ENCODE measurements at places on chromosomes 3 and 15.

DNA sequence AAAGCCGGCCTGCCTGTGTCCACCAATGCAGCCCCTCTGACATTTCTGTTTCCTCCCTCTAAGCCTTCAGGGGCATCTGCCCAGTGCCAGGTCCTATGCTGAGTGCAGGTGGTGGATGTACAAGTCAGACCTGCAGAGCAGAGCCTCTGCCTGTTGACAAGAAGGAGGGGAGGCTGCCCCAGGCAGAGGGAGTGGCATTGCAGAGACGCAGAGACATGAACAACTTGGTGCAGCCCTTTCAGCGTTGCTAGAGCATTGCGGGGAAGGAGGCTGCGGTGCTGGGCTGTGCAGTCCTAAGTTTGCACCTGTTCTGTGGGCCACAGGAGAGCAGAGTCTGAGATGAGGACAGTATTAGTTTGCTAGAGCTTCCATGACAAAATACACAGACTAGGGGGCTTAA lies 65.2 kb downstream of the LSM3 start:
- DNase-seq: no peak

- DNase-seq: no peak
Observed at GRCh38 chr3:107221856-107222255, 155.4 kb upstream of the CCDC54 start.

GRCh38 chr15:89356634-89357298 lies 22.1 kb upstream of the POLG start:
- DNase-seq: peak; percentile 33

DNA sequence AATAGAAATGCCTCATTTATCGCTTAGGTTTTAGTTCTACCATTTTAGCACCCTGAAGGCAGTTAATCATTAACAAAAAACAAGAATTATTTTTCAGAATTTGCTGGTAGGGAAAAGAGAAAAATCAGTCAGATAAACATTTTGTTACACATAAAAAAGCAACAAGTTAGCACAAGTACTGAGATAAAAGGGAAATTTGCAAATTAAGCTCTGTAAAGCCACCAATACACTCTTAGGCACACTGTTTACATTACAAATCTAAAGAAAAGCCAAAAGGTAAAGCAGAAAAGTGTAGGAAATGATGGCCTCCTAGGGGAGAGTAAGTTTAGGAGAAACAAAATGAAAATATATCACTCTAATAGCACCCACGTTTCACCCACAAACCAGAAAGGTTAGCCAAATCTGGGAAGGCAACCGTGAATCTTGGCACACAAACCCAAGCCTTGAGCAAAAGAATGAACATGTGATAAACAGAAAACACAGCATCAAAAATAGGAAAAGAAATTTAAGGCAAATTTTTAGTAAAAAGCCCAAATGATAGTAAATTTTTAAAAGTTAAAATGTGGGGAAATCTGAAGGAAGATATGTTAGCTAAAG lies 1.6 kb upstream of the SATB1 start:
- no peak for DNase-seq

DNA sequence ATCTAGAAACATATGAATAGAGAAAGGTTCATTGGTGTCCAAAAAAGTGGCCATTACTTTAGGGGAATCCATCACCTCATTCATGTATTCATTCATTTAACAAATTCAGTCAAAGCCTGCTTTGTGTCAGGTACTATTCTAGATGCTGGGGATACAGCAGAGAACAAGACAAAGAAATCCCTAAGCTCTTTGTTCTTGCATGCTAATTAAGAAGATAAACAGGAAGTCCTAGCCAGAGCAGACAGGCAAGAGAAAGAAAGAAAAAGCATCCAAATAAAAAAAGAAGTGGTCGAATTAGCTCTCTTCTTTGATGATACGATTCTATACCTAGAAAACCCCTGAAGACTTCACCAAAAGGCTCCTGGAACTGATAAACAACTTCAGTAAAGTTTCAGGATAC lies 12.4 kb upstream of the ZMAT3 start:
- no peak for DNase-seq

GRCh38 chr15:75672646-75673425 lies 25.1 kb downstream of the SNX33 start:
- DNase-seq: peak; percentile 84

GRCh38 chr3:9944271-9944670 lies 7.9 kb downstream of the PRRT3 start:
- DNase-seq: no peak

- DNase-seq: no peak
Observed at GRCh38 chr3:178041931-178042330, 494.3 kb upstream of the KCNMB2 start.

DNA sequence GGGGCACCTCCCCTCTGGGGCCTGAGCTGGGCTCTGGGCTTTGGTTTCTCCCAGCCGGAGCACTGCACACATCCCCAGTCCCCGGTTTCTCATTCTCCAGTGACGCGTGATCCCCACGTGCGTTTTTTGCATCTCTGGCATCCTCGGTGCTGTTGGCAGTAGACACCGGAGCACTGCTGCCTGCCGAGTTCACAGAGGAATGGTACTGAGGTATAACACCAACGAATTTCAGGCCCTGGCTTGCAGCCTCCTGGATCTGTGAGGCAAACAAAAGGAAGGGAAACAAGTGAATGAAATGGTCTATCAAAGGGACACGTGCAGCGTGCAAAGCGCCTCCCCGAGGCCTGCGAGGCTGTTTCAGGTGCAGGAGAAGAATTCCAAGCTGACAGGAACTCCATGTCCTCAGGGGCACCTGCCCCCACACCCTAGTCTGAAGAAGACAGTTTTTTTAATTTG lies 112.9 kb downstream of the OXNAD1 start:
- DNase-seq: no peak

- DNase-seq: no peak
Observed at GRCh38 chr3:123337948-123338619, 110.8 kb downstream of the ADCY5 start.

DNA sequence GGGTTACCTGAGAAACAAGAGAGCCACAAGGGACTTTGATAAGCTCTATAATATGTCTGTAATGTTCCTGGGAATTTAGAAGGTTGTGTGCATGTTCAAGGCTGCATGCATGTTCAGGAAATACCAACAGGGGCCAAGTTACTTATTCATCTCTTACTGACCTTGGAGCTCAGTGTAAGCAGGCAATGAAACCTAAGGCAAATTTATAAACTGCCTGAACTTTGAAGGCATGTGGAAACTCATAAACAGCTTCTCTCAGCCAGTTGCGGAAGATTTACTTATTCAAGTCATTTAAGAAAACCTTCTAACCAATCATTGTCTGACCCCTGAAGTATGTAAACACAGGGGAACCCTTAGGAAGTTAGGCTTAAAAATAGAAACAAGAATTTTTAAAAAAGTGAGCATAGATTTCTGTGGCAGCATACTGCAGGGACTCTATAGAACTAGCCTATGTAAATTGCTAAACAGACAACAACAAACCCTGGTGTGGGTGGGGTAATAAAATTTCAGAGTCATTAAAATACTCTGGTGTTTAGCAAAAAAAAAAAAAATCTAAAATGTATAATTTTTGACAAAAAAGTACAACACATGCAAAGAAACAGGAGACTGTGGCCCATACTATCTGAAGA lies 57.2 kb downstream of the SLC15A2 start:
- DNase-seq: no peak

DNA sequence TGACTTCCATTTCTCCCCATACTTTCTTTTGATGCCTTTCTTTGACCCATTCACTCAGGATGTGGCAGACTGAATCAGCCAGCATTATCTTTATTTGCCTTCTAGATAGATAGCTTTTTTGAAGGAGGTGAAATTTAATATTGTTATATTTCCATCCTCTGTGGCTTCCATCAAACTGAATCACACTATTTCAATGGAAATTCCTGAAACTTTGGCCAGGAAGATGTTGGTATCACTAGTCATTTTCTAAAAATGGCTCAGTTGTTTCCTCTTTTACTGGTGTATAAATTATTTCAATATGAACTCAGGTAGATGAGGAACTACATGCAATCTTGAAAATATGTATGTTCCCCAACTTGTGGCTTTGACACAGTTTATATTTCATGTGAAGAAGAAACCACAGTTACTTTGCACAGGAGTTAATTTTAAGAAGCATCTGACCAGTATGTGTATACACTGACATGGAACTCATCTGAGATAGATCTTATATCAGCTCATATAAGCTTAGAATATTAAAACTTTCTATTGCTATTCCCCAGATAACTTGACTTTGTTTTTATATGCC lies 248.3 kb downstream of the CGGBP1 start:
- DNase-seq: no peak

GRCh38 chr15:39079296-39079847 lies 501.5 kb upstream of the THBS1 start:
- peak; percentile 63 for DNase-seq

DNA sequence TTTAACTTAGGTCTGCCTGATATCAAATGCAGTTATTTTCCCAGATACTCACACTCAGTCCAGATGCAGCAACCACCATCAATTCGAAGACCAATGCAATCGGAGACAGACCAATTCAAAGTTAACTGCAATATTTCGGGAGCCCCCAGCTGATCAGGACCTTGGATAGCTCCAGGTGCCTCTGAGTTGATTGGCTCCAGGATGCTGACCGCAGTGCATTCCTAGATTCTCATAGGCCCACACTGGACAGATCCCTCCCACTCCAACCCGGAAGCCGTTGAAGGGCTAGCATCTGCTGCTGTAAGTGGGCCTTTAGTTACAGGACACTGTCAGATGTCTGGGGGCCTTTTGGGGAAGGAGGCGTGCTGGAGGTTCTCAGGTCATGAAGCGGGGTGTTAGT lies 89.5 kb upstream of the ATP2B2 start:
- DNase-seq: peak; percentile 56

GRCh38 chr3:188348435-188349244 lies 194.7 kb downstream of the LPP start:
- peak; percentile 77 for DNase-seq

- DNase-seq: no peak
Observed at GRCh38 chr3:180571831-180572598, 29.9 kb upstream of the TTC14 start.

DNA sequence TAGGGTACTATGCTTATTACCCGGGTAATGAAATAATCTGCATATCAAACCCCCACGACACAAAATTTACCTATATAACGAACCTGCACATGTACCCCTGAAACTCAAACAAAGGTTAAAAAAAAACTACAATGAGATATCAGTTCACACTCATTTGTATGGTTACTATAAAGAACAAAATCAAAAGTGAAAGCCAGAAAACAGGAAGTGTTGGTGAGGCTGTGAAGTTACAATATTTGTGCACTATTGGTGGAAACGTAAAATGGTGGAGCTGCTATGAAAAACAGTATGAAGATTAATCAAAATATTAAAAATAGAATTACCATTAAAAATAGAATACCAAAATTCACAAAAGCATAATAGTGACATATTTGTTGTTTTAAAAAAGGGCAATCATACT lies 128.9 kb downstream of the ZIC1 start:
- DNase-seq: no peak

- DNase-seq: no peak
Observed at GRCh38 chr3:162538906-162539305, 1042.3 kb downstream of the OTOL1 start.

DNA sequence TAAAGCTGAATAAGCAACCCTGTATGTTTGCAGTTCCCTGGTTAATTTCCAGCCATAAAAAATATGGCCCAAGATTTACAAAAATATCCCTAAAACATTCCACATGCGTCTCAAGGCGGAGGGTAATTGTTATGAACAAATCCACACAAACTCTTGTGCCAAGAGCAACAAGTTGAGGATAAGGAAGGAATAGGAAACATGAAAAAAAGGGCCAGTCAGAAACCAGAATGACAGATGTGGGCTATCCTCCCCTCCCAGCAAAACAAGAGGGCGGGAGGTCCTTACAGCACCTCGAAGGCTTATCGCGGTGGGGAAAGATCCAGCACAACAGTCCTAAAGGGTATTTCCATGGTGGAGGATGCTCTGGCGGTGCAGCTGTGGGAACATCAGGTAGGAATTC lies 155.6 kb upstream of the HES1 start:
- no peak for DNase-seq

GRCh38 chr3:38122712-38123290 lies 14.1 kb downstream of the ACAA1 start:
- no peak for DNase-seq

GRCh38 chr3:78483090-78483489 lies 1284.7 kb downstream of the ROBO1 start:
- no peak for DNase-seq

DNA sequence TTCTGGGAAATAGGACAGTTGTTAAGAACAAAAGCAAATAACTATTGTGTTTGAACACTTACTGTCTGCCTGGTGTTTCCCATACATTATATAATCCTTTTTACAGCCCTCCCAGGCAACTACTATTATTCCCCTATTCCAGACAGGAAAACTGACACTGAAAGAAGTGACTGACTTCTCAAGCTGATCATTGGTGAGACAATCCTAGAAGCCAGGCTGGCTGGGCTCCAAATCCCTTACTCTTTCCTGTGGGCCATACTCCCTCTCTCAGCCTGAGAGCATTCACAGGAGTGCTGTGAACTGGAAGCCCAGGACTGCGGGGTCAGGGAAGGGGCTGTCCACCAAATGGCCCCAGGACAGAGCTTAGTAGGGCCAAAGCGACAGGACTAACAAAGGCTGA lies 39.2 kb upstream of the PDE8A start:
- DNase-seq: no peak

DNA sequence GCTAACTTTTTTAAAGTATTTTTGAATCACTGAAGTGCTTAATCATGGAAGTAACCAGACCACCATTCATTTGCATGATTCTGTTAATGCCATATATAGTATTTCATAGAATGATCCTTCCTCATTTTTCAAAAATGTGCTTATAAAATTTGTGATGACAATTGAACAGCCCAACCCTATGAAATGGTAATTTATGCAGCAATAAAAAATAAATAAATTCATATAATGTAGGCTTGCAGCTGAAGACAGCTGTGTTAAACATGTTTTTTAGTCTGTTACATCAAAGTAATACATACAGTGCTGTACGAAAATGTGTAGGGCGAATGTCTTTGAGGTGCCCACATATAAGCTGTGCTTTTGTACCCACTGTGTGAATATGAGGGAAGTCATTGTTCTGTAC lies 131.7 kb downstream of the FILIP1L start:
- no peak for DNase-seq

GRCh38 chr15:47485419-47485818 lies 231.9 kb upstream of the SEMA6D start:
- no peak for DNase-seq

GRCh38 chr3:86594838-86595237 lies 396.1 kb downstream of the VGLL3 start:
- no peak for DNase-seq

GRCh38 chr15:34043391-34043790 lies 4.4 kb upstream of the AVEN start:
- no peak for DNase-seq

DNA sequence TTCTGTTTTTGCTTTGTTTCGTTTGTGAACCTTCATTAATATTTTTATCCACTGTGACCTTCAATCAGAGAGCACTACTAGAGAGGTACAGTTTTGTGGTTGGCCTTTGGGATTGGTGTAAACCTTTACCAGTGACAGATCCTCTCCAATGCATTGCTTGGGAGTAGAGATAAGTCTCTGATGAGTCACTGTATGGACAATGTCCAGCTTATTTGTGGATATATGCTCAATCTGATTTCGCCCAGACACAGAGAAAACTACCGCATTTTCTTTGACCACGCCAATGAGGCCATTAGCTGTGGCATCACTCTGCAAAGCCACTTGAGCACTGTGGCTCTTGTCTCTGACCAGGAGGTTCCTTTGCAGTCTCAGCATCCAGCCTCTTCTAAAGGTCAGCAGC lies 964.7 kb downstream of the TUSC7 start:
- no peak for DNase-seq

Data from MG63 (cell line).